H7 (cell line): ENCODE measurements at places on chromosomes 12 and 14. TPM values are rescaled to one million over a fixed set of nuclear protein-coding genes. Genes with fewer than 3 reads are reported as not detected.

NANOG gene
- 147 and 178 TPM in 2 replicates for total RNA-seq

OTX2 gene
- 85.8 and 148 TPM in 2 replicates for total RNA-seq

POTEG gene
- total RNA-seq: not detected in 2 replicates

AMN gene
- 0.92 and 1.7 TPM in 2 replicates for total RNA-seq

GRCh38 chr14:50001151-50001998 is 108.5 kb downstream of the ARF6 start:
- peak; percentile 74 for DNase-seq

GRCh38 chr12:12774791-12775190 is 10.7 kb upstream of the APOLD1 start:
- no peak for DNase-seq

DNA sequence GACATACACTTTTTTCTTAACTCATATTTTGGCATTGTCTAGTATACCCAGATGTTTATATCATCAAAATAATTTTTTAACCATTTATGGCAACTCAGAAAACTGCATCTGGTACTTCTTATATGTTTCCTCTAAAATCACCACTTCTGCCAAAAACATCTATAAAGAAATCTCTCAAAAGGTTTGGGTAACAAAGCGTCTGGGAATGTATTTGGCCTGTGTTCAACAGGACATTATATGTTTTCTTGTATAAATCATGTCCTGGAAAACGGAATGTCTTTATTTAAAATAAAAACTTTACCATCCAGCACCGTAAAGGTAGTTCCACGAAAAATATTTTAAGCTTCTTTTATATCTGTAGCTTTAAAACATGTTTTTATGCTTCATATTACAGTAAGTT is 36.1 kb upstream of the FBLN5 start:
- DNase-seq: no peak

- no peak for DNase-seq
These were observed 11.7 kb downstream of the PRPF40B start for GRCh38 chr12:49635036-49635435.

DNA sequence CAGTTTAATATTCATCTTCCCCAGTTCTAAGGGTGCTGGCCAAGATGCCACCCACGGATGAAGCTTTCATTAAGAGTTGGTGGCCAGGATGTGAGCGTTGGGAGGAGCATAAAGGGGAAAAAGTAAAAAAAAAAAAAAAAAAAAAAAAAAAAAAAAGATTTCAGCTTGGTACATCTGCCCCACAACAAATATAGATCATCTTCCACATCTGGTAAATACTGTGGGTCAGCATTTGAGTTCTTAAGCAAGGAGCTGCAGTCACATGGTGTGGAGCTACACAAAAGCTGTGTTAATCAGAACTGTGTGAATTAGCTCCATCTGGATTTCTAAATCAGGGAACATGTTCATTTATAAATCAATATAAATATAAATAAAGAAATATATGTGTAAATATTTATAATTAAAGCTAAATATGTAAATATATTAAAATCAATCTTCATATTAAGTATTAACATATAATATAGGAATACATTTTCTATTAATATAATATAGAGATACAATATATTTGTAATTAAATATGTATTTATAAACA is 262.3 kb downstream of the NUAK1 start:
- no peak for DNase-seq

GRCh38 chr14:92922883-92923743 is at the start of gene CHGA:
CHGA (plus strand) TSS chr14:92923150; CDS start chr14:92923360, 210 bp downstream.
- DNase-seq: peak; percentile 97

- DNase-seq: no peak
These were observed 807.8 kb downstream of the AACS start for GRCh38 chr12:125873016-125873415.

DNA sequence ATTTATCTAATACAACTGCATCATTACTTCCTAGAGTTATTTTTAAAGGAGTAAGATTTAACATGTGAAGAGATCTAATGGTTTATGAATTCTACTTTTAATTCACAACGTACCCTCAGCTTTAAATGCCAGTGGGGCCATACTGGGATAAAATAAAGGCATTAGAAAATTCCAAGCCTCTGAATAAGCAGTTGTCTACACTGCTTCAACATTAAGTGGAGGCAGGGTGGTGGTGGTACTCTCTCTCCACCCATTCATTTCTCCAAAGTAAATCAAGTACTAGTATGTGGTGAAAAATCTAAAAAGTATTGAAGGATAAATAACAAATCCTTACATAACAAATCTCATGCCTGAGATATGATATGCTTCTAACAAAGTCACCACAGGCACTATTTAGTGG is 52.4 kb downstream of the FERMT2 start:
- DNase-seq: no peak
